ENCODE measurements at places on chromosomes 3 and 15.

GRCh38 chr3:170716172-170716805, 130.4 kb upstream of the SLC7A14 start:
- no peak for DNase-seq

DNA sequence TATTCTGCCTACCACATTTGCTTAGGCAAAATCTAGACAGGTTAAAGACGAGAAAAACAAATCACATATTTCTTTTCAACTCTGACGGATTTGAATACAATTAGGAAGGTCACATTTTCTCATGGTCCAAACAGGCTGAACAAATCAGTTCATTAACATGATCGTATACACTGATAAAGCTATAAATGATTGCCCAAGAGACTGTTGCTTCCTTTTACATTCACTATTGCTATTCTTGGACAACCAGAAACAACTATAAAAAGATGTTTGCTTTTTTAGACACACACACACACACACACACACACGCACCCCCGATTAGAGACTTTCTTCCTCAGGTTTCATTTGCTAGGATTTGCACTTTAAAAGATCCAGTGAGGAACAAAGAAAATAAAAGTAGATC, 122.3 kb upstream of the BHLHE40 start:
- no peak for DNase-seq

GRCh38 chr3:152438181-152438580, 169.5 kb downstream of the MBNL1 start:
- DNase-seq, result no peak

DNA sequence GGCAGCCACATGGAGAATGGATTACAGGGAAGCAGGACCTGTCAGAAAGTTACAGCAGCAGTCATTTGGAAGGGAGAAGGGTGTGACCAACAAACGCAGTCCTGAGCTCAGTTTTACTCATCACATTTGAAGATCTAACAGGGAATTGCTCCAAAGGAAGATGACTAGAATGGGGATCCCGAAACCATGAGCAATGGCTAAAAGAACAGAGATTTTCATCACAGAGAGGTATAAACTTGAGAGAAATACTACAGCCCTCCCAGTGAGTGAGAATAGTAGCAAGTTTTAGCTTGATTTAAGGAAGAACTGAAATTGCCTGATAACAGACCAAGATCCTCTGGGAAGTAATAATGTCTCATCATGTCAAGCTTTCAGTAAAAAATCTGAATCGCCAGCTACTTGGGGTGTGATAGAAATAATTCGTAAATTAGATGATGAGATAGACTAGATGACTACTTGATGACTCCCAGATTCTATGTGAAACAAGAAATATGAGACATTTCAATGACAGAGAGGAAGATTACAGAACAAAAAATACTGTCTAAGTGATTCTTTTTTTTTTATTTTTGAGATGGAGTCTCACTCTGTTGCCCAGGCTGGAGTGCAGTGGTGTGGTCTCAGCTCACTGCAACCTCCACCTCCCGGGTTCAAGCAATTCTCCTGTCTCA, 16.9 kb downstream of the CD47 start:
- DNase-seq, result no peak

GRCh38 chr3:172219750-172220149, 180.4 kb downstream of the FNDC3B start:
- DNase-seq, result no peak

- peak; percentile 78 for DNase-seq
Observed at GRCh38 chr3:196108075-196108743, 26.3 kb upstream of the TFRC start.

DNA sequence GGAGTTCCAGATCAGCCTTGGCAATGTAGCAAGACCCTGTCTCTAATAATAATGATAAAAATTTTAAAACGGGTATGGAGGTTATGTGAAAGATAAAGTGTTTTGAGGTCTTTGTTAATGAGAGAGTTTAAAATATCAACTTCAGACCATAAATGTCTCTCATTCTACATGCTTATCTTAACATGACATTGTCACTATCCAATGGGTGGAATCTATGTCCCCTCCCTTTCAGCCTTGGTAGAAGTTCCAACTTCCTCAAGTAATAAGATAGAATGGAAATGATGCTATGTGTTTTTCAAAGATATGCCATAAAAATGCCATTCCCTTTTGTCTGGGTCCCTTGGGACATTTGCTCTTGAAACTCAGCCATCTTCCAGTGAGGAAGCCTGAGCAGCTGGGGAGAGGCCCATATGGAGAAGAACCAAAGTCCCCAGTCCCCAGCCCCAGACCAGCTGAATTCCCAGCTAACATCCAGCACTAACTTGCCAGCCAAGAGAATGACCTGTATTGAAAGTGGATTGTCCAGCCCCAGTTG, 17.0 kb downstream of the RPSA start:
- DNase-seq, result no peak
